Brain (organoid and tissue), 16 donors: ENCODE measurements at places on chromosomes 2 and 18.

GRCh38 chr2:62578803-62579640 lies 73.0 kb upstream of the TMEM17 start:
- no peak for DNase-seq

DNA sequence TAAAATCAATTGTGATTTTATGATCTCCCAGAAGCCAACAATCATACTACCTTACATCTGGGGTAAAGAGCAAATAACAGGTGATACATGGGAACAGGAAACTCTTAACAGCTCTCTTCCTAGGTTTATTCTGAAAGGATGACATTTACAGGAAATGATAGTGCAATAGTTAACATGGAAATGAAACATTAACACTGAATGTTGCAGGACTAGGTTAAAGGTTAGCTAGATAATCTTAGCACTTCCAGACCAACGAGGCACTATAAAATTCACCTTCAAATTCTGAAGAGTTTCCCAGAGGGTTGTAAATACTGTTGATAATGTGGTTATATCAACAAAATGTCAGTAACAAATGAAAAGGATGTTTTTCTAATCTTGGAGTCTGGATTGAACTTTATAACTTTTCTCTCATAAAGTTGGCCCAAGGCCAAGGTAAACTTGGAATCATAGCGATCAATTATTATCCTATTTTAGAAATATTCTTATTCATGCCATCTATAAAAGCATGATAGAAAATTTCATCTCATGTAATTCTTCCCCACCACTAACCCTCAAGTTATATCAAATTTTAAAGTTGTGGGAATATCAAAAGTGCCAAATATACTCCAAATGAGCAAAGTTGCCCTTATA lies 32.9 kb upstream of the GCG start:
- DNase-seq: no peak

DNA sequence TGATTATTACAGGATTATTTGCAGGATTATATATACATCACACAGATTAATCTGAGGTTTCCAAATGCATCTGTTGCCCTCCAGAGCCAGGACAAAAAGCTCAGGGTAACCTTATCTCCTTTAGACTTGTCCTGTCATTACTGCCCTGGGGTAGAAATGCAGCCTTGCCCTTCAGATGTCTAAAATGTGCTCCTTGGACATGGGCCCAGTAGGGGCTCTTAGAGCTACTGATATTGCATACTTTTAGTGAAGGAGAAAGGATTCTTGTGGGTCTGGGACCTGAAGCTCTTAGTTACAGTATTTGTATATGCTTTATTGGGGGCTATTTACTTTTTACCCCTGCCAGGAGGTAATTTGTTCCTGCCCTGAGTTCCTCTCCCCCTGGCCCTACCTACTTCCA lies 56.1 kb downstream of the PRKRA start:
- DNase-seq: no peak

- DNase-seq: peak; percentile 35
Measured at GRCh38 chr18:59159986-59160385, 20.3 kb downstream of the SEC11C start.

GRCh38 chr2:43110442-43110871 lies 115.9 kb downstream of the ZFP36L2 start:
- DNase-seq: no peak

DNA sequence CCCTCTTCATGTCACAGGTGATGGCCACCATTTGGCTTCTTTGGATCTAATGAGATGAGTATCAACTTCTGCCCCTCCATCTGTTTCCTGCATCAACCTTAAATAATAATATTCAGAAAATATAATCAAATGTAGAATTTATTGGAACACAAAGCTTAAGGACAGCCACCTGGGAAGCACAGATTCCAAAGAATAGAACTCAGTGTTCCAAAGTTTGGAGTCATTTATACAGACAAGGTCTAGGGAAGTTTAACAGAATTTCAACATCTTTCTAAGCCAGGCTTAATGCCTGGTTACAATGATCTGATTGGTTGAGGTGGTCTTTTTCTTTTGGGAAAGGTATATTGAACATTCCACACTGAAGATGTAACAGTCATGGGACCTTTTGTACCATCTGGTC lies 218.0 kb upstream of the PIEZO2 start:
- DNase-seq: no peak

GRCh38 chr2:172889768-172890430 lies 154.3 kb downstream of the RAPGEF4 start:
- DNase-seq: no peak
